ENCODE measurements at places on chromosomes 6 and 20. TPM values are rescaled to one million over a fixed set of nuclear protein-coding genes. Genes with fewer than 3 reads are reported as not detected.

TUBB2B gene
- 5.9 TPM for total RNA-seq

GHRH gene
- total RNA-seq: not detected

RHAG gene
- total RNA-seq: not detected

LY86 gene
- total RNA-seq: not detected

LY6G6D gene
- total RNA-seq: not detected

OR2H2 gene
- not detected for total RNA-seq

SPATS1 gene
- not detected for total RNA-seq

OOEP gene
- total RNA-seq: 0.11 TPM

RAD21L1 gene
- not detected for total RNA-seq

ZGPAT gene
- total RNA-seq: 24.1 TPM

ADGB gene
- total RNA-seq: not detected

C4A gene
- 1.7 TPM for total RNA-seq

ATF6B gene
- 16.0 TPM for total RNA-seq

NKX2-2 gene
- not detected for total RNA-seq

DCDC2 gene
- not detected for total RNA-seq

MLN gene
- not detected for total RNA-seq

RIMS4 gene
- total RNA-seq: not detected

SLC22A7 gene
- total RNA-seq: not detected

All from hair follicular keratinocyte (primary cell).